OCI-M1 (cell line): ENCODE measurements at places on chromosomes 3 and 15.

GRCh38 chr15:50463423-50464358 lies 39.5 kb downstream of the USP8 start:
- no peak for DNase-seq

- no peak for DNase-seq
Observed at GRCh38 chr3:65938676-65939075, 100.0 kb downstream of the MAGI1 start.

- DNase-seq = no peak
Observed at GRCh38 chr15:50057196-50057595, 61.8 kb downstream of the ATP8B4 start.

DNA sequence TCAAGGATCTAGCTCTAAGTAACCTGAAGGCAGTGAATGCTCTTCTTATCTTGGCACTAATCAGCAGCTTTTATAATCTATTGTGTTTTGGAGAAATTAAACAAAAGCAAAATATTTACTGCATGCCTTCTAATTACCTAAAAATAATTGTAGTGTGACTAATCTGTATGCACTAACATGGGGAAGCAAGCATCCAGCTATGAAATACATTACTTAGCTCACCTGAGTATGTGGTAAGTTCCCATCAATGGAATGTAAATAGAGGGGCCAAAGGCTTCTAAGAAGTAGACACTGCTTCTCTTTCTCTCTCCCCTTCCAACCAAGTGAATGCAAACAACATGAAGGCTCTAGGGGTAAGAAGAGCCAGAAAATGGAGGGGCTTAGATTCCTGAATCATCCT lies 165.6 kb downstream of the STAG1 start:
- no peak for DNase-seq

DNA sequence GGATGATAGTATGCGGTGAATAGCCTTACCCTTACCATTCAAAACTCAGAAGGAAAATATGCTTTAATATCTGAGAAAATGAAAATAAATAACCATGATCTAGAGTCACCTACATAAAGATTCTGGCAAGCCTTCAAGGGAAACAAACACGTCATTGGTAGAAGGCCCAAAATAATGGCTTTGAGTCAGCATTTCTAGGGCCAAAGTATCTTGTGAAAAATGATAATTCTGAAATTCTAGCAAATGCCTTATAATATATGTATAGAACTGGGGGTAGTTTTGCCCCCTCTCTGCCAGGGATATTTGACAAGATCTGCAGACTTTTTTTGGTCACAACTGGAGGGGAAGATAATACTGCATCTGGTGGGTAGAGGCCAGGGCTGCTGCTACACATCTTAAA lies 15.4 kb downstream of the PLSCR1 start:
- DNase-seq = no peak

GRCh38 chr3:13325892-13326443 lies 94.2 kb downstream of the NUP210 start:
- DNase-seq = no peak

- DNase-seq = no peak
Observed at GRCh38 chr3:75126556-75126955, 512.1 kb upstream of the CNTN3 start.

GRCh38 chr15:52787549-52788098 lies 2.5 kb downstream of the ONECUT1 start:
- no peak for DNase-seq

DNA sequence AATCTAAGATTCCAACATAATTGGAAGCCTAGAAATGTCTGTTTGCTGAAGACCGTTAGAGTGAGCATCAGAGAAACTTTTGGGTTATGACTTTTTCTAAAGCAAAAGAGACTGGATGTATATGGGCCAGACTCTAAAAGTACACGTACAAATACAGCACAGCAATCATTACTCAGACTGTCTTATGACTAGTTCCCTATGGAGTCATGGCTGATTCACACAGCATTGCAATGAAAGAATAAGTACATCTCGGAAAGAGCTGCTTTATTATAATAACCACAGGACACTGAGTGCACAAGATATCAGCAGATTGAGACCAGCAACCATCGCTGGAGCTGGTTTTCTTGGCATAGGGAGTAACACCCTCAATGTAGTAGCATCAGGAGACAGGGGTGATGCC lies 618.6 kb downstream of the NLGN1 start:
- no peak for DNase-seq

DNA sequence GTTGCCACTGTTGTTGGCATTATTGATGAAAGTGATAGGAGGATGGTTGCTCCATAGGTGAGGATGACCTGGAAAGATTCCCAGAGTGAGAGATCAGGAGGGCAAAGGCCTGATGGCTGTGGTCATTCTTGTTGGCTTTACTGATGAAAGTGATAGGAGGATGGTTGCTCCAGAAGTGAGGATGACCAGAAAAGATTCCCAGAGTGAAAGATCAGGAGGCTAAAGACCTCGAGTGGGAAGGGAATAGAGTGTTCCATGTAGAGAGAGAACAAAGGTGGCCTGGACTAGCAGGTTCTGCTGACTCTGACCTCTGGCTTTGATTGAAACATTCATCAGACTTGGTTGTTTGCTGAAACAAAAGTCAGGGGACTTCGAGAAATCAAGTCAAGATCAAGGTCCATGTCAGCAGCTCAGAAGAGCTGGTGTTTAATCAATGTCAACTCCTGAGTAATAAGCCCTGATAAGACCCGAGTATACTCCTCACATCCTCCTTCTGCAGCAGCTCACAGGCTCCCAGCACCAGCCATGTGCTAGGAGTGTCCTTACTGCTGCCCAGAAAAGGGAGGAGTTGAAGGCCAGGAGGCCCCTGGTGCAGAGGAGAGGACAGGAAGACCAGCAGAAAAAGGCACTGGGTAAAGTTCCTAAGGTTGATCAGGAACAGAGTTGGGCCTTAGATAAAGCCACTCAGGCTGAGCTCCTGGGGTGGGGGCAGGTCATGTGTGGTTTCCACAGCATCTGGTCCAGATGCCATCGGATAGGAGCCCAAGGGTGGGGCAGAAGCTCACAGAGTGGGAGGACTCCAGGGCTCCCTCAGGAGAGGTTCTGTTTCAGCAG lies 19.9 kb downstream of the CYP8B1 start:
- peak; percentile 40 for DNase-seq

- peak; percentile 1 for DNase-seq
Observed at GRCh38 chr3:70539908-70540307, 227.5 kb upstream of the MDFIC2 start.

GRCh38 chr15:25241241-25241801 lies 197.5 kb downstream of the UBE3A start:
- DNase-seq = no peak

DNA sequence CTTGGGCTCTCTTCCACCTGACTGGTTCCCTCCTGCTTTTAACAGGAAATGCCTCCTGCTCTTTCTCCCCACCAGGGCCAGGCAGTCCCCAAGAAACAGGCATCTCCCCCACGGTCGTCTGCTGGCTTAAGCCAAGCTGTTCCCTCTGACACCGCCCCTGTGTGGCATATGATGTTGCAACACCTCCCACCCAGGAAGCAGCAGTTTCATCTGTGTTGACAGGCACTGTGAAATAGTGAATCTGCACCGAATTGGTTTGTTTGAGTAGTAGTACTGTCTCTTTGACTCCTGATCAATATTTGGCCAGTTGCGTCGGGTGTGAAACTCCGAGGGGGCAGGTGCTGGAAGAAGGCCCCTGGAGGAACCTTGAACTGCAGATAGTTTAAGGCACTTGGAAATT lies 188.8 kb downstream of the FEZF2 start:
- peak; percentile 16 for DNase-seq

DNA sequence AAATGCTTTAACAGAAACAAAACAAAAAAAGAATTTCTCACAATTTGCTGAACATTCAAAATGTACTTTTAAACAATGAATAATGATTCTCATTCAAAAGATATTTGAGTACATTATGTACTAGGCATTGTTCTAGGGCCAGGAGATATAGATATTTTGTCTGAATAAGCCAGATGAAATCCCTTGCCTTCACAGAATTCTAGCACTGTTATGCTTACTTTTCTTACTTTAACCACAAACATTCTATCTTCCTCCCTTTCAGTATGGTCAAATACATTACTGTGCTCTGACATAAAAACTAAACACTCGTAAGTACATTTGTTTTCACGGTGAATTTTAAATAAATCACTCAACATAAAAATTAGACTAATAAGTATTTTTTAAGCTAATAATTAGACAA lies 116.7 kb downstream of the ADAM10 start:
- no peak for DNase-seq

- peak; percentile 77 for DNase-seq
Observed at GRCh38 chr3:63351159-63352007, 73.3 kb downstream of the SYNPR start.

DNA sequence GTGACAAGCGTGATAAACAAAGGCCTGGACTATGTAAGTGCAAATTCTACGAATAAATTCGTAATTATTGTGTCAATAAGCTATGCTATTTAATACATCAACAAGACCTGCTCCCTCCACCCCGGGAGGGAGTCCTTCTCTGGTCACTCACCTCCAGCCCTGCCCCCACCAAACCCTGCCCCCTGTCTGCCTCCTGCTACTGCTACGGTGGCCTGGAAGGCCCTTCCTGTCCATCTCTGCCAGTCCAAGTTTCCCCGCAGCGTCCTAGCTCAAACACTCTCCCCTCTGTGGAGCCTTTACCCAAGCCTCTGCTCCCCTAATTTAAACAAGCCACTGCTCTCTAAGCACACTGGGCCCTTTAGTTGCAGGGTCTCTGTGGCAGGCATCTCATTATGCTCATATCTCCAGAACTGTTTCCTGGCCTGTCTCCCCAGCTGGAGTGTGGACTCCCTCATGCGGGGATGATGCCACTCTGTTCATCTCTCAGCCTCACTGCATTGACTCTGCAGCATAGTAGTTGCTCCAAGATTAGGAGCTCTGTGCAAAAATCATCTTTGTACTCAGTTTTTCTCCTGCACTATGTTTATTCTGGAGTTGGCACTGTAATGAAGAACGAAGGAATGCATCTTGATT lies 241.2 kb downstream of the NTRK3 start:
- no peak for DNase-seq

- DNase-seq = no peak
Observed at GRCh38 chr3:146854523-146854922, 249.4 kb upstream of the PLSCR5 start.

GRCh38 chr15:78679089-78679511 lies 38.1 kb upstream of the CHRNB4 start:
- no peak for DNase-seq

GRCh38 chr15:97884513-97885131 lies 75.9 kb upstream of the ARRDC4 start:
- no peak for DNase-seq

DNA sequence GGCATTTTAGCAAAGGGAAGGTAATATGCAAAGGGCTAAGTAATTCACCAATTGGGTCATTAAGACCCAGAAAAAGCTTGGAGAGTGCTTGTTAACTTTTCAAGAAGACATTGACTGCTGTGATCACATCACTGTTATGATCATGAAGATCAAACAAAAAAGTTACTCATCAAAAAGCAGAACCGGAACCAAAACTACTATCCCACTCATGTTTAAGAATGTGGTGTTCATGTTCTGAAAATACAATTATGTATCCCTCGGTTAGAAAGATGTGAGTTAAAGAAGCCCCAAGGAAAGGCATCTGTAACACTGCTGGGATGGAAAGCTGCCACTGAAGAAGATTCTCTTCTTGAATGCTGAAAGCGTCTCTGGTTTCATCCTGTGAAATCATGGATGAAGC lies 32.6 kb downstream of the BBX start:
- no peak for DNase-seq

DNA sequence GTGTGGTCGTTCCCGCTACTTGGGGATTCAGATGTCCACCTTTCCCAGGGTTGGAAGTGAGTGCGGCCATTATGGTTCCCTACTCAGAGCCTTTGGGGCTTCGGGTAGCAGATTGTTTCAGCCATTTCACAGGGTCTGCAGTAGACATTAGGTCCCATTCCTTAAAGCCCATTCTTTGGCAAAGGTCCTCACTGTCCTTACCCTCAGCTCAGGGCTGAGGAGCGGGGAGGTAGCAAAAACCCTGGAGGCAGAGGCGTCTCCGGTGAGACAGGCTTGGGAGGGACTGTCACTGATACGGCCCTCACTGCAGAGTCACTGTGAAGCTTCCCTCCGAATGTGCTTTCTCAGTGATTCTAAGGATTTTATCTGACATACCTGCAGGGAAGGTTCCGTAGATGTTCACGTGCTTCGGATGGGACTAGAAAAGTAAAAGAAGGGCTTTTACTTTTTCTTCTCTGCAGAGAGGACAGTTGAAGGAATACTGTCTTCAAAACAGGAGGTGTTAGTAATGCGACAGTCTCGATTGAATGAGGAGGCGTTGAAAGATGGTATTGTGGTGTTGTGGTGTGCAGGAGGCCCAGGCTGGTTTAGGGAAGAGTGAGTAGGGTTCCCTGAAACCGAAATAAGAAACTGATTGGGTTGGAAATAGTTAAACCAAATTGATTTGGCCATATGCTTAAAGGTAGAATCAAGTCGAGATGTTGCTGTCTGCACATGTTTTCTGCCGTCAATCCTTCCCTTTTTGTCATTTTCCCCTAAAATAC lies 630 bp downstream of the ATP6V1A start:
- DNase-seq = peak; percentile 81

DNA sequence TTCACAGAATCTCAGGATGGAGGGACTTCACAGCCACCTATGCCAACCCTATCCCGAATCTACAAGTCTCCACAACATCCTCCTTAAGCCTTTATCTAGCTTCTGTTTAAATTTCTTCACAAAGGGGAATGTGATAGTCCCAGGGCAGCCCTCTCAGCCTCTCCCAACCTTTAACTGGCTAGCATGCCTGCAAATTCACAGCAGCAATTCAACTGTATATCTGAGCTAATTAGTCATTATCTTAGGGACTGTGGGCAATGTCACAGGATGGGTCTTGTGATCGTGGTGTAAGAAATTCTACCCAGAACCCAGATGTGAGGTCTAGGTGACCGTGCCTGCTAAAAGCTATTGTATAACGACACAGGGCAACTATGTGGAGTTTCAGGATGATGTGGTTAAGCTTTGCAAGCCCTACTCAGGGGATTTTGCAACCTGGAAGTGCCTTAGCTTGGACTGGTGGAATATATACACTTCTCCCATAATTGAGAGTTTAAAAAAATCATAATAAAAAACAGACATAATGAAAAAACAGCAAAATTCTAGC lies 65.5 kb upstream of the FBN1 start:
- no peak for DNase-seq

DNA sequence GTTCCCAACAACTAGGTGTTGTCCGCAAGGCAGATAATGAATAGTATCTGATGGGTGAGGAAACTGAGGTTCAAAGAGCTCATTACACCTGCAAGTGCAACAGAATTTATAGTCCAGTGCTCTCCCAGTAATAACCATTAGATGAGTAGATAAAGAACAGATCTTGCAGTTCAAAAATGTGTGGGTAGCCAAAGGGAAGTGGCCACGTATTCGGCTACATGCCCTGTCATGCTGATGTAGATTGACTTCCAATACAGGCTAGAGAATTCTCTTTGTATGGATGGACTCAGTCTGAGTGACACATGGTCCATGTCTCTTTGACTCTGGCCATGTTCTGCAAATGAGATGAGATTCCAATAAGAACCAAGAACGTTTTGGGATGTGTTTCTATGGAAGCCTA lies 187.9 kb upstream of the LPP start:
- no peak for DNase-seq

DNA sequence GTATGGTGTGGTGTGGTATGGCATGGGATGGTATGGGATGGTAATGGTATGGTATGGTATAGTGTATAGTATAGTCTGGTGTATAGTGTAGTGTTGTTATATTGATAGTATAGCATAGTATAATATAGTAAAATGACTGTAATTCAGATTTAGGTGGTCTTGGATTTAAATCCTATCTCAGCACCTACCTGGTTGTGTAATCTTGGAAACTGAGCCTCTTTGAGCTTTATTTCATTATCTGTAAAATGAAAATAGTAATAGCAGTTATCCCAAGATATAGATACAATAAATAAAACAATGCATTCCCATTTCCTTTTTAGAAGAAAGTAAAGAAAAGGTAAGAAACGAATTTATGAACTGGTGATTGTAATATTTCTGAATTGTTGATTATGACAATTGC lies 27.5 kb upstream of the MEF2A start:
- no peak for DNase-seq
